ENCODE measurements at places on chromosomes 16 and 17.

GRCh38 chr17:77191244-77191643, 50.5 kb downstream of the SEC14L1 start:
- no peak overlapping the region for H3K27ac ChIP-seq
- peaks cover 31% of the 10 kb centered on the region for H3K36me3 ChIP-seq
- DNase-seq: no peak
- H3K4me3 ChIP-seq: no peak overlapping the region
- peaks cover 4% of the 10 kb centered on the region for H3K4me1 ChIP-seq

DNA sequence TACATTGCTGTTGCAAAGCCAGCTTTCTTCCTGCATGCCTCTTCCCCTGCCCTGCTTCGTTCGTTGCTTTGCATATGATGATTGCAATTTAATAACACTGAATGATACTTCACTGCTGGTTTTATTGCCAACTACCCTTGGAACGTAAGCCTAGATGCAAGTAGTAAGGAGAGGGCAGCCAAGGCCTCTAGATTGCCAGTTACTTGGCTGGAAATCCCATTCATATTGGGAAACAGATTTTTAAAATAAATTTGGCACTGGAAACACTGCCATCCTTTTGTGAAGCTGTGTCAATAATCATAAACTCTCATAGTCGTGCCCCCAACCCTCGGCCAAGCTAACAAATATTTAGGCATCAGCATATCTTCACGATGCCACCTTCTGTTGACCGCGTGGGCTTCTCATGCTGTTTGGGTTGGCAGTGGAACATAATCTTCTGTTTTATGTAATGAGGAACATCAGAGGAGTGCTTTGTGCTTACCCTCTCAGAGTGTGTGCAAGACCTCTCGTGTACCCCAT, 86.5 kb downstream of the MAP2K6 start:
- H3K27me3 ChIP-seq: no peaks in the 10 kb centered on the region
- H3K36me3 ChIP-seq: no peaks in the 10 kb centered on the region
- H3K4me3 ChIP-seq: no peak overlapping the region
- H3K27ac ChIP-seq: no peak overlapping the region

- H3K4me1 ChIP-seq: no peaks in the 10 kb centered on the region
- H3K4me3 ChIP-seq: no peak overlapping the region
- no peaks in the 10 kb centered on the region for H3K27me3 ChIP-seq
Measured at GRCh38 chr17:72501404-72502370, 380.9 kb downstream of the SOX9 start.

GRCh38 chr17:50865060-50865867, 890 bp downstream of the TOB1 start:
- DNase-seq: peak; percentile 51
- peak overlapping the region; percentile 73 for H3K4me3 ChIP-seq
- peak overlapping the region; percentile 74 for H3K27ac ChIP-seq
- H3K4me1 ChIP-seq: peaks cover 36% of the 10 kb centered on the region
- H3K27me3 ChIP-seq: no peaks in the 10 kb centered on the region

DNA sequence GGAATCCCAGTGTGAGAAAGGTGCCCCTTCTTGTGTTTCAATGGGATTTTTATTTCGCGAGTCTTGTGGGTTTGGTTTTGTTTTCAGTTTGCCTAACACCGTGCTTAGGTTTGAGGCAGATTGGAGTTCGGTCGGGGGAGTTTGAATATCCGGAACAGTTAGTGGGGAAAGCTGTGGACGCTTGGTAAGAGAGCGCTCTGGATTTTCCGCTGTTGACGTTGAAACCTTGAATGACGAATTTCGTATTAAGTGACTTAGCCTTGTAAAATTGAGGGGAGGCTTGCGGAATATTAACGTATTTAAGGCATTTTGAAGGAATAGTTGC, 567 bp downstream of the UBB start:
- H3K36me3 ChIP-seq: peaks cover 25% of the 10 kb centered on the region
- peak overlapping the region; percentile 98 for H3K27ac ChIP-seq
- H3K4me3 ChIP-seq: peak overlapping the region; percentile 49
- peaks cover 31% of the 10 kb centered on the region for H3K4me1 ChIP-seq

- DNase-seq: no peak
- no peaks in the 10 kb centered on the region for H3K36me3 ChIP-seq
- no peaks in the 10 kb centered on the region for H3K27me3 ChIP-seq
- no peak overlapping the region for H3K27ac ChIP-seq
- H3K4me1 ChIP-seq: no peaks in the 10 kb centered on the region
Measured at GRCh38 chr17:65931246-65932149, 260.4 kb downstream of the CEP112 start.

DNA sequence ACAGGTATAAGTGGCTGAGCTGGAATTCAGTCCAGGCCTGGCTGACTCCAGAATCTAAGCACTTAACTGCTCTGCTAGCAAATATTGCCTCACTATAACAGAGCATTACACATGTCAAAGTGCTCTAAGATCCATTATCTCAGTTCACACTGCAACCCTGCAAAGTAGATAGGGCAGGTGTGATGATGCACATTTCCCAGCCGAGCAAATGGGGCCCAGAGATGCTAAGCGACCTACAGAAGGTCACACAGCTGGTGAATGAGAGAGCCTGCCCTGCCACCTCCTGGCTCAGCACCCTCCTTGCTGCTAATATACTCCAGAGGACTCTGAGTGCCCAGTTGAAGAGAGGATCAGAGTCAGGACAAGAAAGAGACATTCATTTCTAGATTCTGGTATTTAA, 73.6 kb upstream of the CCL1 start:
- H3K4me3 ChIP-seq: no peak overlapping the region
- DNase-seq: no peak
- H3K36me3 ChIP-seq: no peaks in the 10 kb centered on the region
- H3K4me1 ChIP-seq: no peaks in the 10 kb centered on the region
- no peaks in the 10 kb centered on the region for H3K27me3 ChIP-seq

GRCh38 chr16:31466381-31466841, 5.5 kb upstream of the TGFB1I1 start:
- no peak for DNase-seq
- H3K27ac ChIP-seq: peak overlapping the region; percentile 99
- H3K36me3 ChIP-seq: peaks cover 33% of the 10 kb centered on the region
- no peak overlapping the region for H3K4me3 ChIP-seq
- H3K4me1 ChIP-seq: peaks cover 30% of the 10 kb centered on the region

DNA sequence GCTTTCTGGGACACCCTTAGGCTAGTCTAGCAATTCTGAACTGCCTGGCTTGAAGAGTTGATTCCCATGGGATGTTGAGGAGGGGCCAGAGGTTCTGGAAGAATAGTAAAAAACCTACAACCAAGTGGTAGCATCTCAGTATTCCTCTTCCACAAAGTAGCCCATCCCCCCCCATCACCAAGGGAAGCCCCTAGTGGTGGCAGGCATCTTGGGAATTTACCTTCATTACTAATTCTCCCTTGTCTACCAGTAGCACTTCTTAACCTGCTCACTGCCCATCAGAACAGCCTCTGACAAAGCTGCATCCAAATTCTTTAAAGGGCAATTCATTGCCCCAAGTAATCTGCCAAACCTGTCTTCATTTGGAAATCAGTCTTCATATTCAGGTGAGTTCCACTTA, 12.8 kb upstream of the RAB11FIP4 start:
- DNase-seq: no peak
- H3K4me1 ChIP-seq: no peaks in the 10 kb centered on the region
- peaks cover 33% of the 10 kb centered on the region for H3K36me3 ChIP-seq
- H3K27me3 ChIP-seq: no peaks in the 10 kb centered on the region
- no peak overlapping the region for H3K27ac ChIP-seq
- no peak overlapping the region for H3K4me3 ChIP-seq

GRCh38 chr16:54053891-54054820, 232.4 kb downstream of the IRX3 start:
- DNase-seq: no peak
- H3K27me3 ChIP-seq: no peaks in the 10 kb centered on the region
- H3K27ac ChIP-seq: peak overlapping the region; percentile 100
- H3K36me3 ChIP-seq: no peaks in the 10 kb centered on the region
- H3K4me3 ChIP-seq: no peak overlapping the region

Data from DND-41 (cell line).